Stimulated activated CD4-positive, alpha-beta T cell treated with anti-CD3 and anti-CD28 coated beads, TNF-alpha, amount 100 ng/mL, for 24 hours (primary cell): ENCODE measurements at places on chromosomes 12 and 14.

- no peak for DNase-seq
Measured at GRCh38 chr14:93375673-93376156, 28.7 kb downstream of the COX8C start.

GRCh38 chr12:87678453-87678852 lies 350.7 kb downstream of the C12orf50 start:
- no peak for DNase-seq

DNA sequence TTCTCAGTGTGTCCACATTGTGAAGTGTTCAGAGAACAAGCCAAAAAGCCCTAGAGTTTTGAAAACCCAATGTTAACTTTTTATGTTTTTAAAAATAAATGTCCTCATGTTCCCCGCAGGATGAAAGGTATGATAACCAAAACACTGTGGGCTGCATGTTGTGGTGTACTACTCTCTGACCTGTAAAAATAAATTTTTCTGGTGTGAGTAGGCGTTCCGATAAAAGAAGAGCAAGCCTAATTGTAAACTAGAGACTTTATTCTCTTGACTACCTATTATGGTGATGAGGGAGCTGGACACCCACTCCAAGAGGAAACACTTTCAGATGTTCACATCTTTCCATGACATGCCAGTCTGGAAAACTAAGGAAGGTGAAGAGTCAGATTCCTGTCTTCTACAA lies 18.2 kb downstream of the PTGER2 start:
- DNase-seq, result no peak

DNA sequence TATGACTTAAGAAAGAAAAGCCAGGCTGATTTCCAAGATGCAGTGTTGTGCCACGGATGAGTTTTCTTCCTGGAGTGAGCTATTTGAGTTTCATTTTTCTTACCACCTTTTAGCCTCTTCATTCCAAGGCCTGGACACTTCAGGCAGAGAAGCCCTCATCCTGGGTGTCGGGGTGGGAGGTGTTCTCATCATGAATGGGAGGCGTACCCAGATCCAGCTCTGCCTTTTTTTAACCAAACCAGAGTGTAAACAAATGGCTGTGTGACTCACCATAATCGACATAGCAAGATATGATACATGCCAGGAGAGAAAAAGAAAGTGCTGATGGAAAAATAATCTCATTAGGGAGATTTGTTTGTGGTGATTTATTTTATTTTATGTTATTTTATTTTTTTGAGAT lies 79.9 kb downstream of the ARF6 start:
- DNase-seq, result no peak

DNA sequence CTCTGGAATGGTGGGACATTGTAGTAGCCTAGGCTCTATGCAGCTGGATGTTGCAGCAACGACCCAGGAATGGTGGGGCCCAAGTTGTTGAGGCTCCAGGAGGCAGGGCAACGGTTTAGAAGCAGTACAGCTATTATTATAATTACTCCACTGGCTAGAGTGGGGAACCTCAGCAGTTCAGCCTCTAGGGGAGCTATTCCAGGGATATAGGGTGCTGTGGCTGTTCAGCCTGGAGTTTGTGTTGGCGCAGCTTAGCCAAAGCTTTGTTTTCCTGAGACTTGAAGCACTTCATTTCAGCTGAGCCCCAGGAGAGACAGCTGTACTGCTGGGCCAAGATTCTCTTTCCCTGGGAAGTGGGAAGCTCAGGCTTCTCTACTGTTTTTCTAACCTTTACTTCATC lies 1023.0 kb upstream of the ATXN7L3B start:
- no peak for DNase-seq

GRCh38 chr12:62625228-62625627 lies 158.6 kb downstream of the MON2 start:
- no peak for DNase-seq

DNA sequence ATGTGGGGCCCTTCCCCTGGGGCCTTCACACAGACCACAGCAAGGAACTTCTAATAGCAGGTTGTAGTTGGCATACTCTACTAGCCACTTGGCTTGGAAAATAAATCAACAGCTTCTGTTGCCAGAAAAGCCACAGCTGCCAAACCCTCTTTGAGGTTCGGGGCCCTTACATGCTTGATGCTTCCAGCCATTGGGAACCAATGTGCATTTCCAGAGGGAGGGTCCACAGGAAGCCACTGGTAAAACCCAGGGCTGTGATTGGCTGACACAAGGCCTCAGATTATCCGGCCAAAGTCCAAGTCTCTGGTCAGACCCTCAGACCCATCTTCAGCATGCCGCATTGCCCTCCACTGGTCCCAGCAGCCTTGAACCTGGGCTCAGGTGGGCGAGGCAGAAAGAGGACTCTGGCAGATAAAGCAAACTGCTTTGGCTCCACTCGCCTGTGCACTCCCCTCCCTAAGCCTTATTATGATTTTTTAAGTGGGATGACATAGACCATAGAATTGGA lies 214.4 kb downstream of the BCL11B start:
- no peak for DNase-seq

GRCh38 chr12:17381211-17381610 lies 708.8 kb downstream of the RERGL start:
- DNase-seq, result no peak

DNA sequence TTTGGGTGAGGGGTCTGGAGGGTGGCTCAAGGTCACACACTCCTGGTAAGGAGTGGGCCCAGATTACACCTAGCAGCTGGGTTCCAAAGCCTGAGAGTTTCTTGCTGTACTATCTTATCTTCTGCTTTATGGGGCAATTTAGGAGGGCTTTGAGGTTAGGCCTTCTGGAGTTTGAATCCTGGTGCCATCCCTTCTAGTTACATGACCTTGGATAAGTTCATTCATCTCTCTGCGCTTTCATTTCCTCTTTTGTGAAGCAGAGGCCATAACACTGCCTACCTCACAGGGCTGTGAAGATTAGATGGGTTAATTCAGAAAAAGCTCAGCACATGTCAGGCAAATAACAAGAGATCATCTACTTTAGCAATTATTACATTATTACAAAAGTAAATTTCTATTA lies 7.4 kb upstream of the KRT77 start:
- DNase-seq, result no peak

DNA sequence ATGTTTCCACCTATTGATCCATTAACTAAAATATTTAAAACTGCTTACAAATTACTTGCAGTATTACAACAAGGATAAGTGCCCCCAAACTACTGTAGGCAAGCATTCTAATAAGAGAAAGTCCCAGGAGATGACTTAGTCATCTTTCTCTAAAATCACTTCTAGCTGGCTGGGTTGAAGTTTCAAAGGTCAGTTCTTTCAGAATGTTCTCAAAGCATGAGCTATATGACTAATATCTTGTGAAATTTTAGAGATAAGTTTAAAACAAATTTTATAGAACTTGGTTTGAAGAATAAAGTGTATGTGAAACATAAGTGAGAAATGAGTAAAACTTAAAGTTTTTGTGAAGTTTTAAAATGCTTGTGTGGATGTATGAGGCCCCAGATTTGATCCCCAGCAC lies 24.3 kb upstream of the OR6J1 start:
- no peak for DNase-seq

DNA sequence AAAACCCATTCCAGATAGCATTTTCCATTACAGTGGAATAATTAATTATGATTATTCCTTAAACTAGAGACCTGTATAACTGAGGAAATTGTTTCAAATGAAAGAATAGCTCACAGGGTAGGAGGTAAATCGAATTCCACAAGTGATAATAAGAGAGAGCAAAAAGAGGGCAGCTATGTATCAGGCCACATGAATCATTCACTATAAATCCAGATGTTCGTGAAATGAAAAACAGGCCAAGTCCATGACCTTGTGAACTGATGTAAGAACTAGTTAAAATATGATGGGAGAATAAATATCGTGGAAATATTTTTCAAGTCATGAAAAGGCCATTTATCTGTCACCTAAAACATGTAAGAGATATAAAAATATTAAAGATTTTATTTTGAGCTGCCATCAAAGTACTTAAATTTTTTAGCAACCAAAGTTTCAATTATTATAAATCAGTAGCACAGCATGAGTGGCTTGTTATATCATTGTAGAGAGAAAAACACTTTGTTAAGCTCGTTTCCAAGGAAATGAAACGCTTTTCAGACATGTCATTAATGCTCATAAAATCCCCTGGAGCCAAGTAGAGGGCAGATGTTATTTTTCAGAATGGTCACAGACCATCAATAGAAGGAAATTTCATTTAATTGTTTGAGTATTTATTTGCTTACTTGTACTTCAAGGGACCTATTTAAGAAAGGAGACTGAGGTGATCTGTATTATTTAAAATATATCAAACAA lies 120.6 kb upstream of the CDKN3 start:
- DNase-seq, result no peak

GRCh38 chr12:108551535-108551934 lies 9.4 kb downstream of the SART3 start:
- no peak for DNase-seq

GRCh38 chr12:84599539-84599938 lies 313.1 kb downstream of the SLC6A15 start:
- no peak for DNase-seq

DNA sequence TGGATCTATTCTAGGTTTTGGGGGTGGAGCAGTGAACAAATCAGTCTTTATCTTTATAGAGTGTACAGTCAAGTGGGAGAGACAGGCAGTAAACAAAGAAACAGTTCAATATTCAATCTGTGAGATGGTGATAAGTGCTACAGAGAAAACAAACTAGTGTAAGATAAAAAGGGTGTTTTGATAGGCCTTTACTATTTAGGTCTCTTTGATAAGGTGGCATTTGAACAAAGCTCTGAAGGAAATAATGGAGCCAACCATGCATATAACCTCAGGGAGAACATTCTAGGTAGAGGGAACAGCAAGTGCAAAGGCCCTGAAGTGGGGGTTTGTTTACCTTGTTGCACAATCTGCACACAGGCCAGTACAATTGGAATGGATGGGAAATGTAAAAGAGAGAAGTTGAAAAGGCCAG lies 47.3 kb downstream of the PTPN11 start:
- no peak for DNase-seq

GRCh38 chr12:85440271-85440670 lies 160.3 kb downstream of the ALX1 start:
- DNase-seq, result no peak

DNA sequence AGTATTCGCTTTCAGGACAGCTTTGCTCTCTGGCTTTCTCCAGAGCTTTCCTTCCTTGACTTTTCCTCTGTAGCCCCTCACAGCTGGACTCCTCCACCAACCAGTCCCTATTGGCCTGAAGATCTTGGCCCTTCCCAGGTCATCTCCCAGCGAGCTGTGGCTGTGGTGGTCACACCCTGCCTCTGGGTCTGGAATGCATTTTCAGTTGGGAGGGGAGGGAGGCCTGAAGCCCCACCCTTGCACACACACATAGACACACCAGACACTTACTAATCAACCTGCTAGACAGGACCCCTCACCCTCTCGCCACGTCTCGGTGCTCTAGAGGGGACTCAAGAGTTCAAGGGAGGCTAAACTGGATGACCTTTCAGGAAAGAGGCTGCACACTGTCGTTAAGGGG lies 13.9 kb downstream of the JDP2 start:
- DNase-seq, result no peak

DNA sequence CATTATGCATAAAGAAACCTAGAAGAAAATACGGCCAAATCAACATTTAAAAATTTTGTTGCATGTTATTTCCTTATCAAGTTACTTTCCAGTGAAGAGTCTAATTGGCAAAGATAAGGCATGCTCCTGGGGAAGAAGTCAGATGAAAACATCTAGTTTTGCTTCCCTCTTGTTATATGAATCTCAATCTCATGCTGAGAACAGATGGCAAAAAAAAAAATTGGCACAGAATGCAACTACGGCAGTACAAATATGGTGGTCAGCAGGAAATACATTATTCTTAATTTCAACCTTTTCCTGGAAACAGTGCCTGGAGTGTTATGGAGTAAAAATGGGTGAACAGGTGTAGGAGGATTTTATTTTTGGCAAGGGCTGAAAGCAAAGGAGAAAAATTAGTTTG lies 32.8 kb downstream of the HECTD4 start:
- no peak for DNase-seq

DNA sequence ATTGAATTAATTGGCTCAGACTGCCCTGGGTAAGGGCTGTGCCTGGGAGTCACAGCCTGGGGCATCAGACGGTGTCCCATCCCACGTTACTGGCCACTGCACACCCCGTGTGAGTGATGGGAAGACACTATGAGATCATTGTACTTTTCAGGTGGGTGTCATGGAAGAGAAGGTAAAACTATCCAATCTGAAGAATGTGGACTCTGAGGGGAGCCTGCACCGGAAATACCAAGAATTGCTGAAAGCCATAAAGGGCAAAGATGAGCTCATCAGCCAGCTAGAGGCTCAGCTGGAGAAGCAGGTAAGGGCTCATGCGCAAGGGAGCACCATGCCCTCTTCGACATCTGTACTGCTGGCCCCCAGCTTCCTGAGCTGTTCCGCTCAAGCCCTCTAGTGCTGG lies 24.0 kb downstream of the PLEKHH1 start:
- no peak for DNase-seq

GRCh38 chr12:60997869-60998378 lies 1262.3 kb upstream of the USP15 start:
- no peak for DNase-seq

GRCh38 chr14:56100556-56100955 lies 17.7 kb upstream of the PELI2 start:
- no peak for DNase-seq

GRCh38 chr12:47733142-47733541 lies 7.9 kb upstream of the ENDOU start:
- DNase-seq, result no peak

DNA sequence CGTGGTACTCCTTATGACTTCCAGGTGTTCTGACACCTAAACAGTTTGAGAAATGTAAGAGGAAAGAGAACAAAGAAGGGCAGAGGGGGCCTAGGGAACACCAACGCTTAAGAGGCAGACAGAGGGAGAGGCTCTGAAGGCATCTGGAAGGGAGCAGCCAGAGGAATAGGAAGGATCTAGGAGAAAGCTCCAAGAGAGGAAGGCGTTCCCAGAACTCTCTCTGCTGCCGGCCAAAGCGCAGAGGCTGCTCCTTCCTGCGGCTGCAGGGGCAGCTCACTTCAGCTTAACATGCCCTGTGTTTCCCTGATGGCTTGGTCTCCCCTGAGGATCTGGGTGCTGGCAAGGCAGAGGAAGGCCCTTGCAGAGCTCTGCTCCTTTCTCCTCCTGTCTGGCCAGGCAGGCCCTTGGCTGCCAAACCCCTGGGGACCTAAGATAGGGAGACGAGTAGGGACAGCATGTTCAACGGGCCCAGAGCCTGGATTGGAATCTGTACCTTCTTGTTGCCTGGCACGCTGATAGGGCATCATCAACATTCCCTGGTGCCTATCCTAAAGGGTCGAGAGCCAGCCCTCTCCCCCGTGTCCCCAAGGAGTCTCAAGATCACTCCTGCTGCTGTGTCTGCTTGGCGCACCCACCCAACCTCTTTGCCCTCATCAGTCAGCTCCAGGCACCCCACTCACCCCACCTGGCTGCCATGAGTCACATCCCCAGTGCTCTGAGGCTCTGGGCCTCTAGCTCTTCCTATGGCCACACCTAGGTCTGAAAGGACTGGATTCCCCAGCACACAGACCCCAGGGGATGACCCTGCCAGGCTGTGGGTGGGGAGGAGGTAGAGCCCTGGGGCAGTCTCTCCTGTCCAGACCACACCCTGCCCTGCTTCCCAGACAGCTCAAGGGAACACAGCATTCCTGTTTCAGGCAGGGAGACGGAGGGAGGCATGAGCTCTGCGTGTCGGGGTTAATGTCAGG lies 45.6 kb downstream of the LTBP2 start:
- DNase-seq, result no peak
